Natural killer cell treated with Interleukin-12 subunit alpha and Interleukin-12 subunit beta and Interleukin-15 and Interleukin-18, amount 100 ng/mL, for 72 hours (primary cell): ENCODE measurements at places on chromosomes 5 and 9. TPM values are rescaled to one million over a fixed set of nuclear protein-coding genes. Genes with fewer than 3 reads are reported as not detected.

DNA sequence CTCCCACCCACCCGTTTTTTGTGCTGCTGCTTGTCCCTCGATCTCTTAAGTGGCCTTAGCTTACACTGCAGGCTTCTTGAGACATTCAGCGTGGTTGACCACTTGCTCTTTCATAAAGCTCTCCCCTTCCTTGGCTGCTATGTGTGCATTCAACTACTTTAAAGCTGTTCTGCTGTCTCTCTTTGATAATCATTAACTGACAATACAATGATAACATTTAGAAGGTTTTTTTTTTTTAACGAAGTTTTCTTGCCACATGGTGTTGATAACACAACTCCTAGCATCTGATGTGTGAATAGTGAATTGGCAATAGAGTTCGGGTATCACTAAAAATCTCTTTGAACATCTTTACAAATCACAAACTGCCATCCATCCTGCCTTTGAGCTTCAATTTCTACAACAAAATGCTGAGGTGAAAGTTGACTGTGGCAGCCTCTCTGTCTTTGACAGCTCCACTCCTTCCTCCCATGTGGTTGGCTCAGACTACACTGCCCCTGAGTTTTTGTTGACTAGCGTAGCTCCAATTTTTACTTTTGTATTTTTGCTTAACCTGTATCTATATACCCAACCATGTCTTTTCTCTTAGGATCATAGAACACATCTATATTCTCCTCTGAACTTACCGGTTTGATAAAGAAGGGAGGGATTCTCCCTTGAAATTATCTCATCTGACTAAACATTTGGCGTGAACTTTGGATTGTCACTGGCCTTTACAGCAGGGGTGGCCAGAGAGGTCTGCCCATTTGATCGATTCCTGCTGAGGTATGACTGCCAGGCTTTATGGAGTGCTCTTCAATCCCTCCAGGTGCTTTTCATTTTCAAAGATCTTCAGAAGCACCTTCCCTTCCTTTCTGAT, 409.4 kb upstream of the CD180 start:
- H3K4me3 ChIP-seq, result no peak overlapping the region
- no peak overlapping the region for H3K27ac ChIP-seq
- no peak for DNase-seq
- H3K27me3 ChIP-seq, result peaks cover 6% of the 10 kb centered on the region
- H3K4me1 ChIP-seq, result peaks cover 3% of the 10 kb centered on the region

DNA sequence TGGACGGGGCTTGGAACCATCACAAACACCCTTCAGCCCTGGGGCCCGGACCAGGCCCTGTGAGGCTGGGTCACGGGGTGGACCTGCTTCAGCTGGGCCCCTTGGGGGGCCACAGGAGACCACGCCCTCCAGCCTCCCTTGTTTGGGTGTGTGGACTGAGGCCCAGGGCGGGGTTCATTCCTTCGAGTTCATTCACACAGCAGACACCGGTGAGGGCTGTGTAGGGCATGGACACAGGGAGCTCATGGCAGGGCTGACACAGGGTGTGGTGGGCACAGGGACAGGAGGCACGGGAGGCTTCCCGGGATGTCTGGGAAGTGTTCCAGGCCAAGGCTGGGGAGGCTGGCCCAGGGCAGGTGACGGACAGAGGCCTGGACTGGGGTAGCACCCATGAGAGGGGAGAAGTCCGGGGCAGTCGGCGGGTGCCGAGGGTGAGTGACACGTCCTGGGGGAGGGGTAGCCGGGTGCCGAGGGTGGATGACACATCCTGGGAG, 8.9 kb downstream of the DNLZ start:
- H3K4me3 ChIP-seq, result no peak overlapping the region
- H3K36me3 ChIP-seq, result no peaks in the 10 kb centered on the region
- no peaks in the 10 kb centered on the region for H3K27me3 ChIP-seq

DNA sequence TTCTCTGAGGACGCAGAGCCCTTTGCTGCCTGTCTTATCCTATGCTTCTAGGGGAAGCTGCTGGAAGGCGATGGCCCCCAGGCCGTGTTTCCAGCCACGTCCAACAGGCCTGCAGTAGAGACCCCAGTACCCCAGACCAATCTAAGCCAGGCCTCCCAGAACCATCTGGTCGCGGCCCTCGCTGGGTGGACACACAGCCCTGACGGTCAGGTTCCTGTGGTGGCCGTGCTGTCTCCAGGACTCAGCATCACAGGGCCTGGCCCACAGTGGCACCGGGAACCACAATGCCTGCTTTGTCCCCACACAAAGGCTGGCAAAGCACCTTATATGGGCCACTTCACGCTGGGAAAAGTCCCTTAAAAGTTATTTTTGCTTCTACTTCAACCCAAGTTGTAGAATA, 44.5 kb downstream of the SEMA4D start:
- H3K36me3 ChIP-seq, result peaks cover 6% of the 10 kb centered on the region
- H3K27ac ChIP-seq, result peak overlapping the region; percentile 45
- no peak overlapping the region for H3K4me3 ChIP-seq
- no peaks in the 10 kb centered on the region for H3K27me3 ChIP-seq
- DNase-seq, result no peak

DNA sequence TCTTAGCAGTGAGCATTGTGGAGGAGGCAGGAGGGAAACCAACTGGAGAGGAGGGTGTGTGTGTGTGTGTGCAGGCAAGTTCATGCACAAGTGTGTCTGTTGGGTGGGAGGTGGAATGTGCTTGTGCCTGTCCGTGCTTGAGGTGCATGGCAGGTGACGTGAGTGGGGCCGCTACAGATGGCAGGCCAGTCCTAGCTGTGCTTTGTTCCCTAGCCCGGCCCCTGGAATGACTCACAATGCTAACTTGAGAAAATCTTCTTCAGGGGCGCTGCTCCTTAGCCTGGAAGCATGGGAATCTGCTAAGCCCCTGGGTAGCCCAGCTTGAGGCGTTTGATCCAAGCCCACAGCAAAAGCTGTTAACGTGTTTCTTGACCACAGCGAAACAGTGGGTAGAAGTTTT, 25.0 kb upstream of the DMRT2 start:
- peaks cover 52% of the 10 kb centered on the region for H3K27me3 ChIP-seq
- H3K4me1 ChIP-seq, result no peaks in the 10 kb centered on the region
- H3K4me3 ChIP-seq, result no peak overlapping the region

DNA sequence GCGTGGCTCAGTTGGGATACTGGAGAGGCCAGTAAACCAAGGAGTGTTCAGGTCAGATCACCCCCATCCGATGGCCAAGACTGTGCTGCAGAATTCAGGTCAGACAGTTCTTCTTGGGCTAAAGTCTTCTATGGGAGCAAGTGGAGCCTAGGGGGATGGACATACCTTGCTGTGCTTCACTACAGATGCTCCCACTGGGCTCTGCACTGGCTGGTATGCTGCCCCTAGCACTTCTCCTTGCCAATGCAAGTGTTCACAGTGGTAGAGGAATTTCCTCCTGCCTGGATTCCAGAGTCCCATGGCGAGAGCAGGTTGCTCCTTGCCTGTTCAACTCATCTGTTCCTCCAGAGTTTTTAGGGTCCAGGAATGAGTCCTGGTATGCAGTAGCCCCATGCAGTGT, 134.2 kb upstream of the EDIL3 start:
- DNase-seq, result no peak
- no peak overlapping the region for H3K4me3 ChIP-seq
- H3K27ac ChIP-seq, result no peak overlapping the region
- H3K4me1 ChIP-seq, result no peaks in the 10 kb centered on the region

Gene FOXI1
- 0.25 TPM for total RNA-seq
